Stimulated activated CD4-positive, alpha-beta T cell treated with anti-CD3 and anti-CD28 coated beads, Interleukin-1b, Interleukin-23, amount 100 ng/mL, for 48 hours (primary cell): ENCODE measurements at places on chromosomes 12 and 14.

DNA sequence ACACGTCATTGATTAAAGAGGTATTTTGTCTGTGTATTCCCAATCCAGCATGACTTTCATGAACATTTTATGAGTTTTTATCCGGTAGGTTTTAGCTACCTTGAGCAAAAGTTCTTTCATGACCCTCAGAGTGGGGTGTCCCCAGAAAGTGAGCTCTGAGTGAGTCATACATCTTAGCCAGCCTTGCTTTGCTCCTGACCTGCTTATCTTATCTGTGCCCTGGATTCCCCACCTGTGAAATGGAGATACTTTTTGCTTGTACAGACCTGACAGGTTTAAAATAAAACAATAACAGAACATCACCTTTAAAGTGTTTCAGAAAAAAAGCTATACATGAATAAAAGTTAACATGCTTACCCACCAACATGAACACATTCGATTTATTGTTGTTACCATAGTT, 202.8 kb upstream of the SOX5 start:
- no peak for DNase-seq

GRCh38 chr12:75747572-75748021, 236.2 kb upstream of the KRR1 start:
- DNase-seq: no peak

DNA sequence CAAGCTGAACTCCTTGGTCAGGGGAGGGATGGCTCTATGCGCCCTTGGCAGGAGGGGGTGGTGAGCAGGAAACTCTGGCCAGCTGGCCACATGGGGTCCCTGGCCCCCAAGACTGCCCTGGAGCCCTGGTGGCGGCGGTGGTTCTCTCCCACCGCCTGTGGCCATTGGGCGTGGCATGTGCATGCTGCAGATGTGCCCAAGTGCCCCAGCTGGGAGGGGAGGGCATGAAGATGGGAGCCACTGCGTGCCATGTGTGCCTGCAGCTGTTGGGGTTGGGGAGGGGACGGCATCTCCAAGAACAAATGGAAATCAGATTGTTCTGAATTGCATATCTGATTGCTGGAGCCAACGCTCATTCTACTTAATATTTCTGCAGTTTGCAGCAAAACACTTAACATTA, 115.7 kb upstream of the IGF1 start:
- DNase-seq: no peak

DNA sequence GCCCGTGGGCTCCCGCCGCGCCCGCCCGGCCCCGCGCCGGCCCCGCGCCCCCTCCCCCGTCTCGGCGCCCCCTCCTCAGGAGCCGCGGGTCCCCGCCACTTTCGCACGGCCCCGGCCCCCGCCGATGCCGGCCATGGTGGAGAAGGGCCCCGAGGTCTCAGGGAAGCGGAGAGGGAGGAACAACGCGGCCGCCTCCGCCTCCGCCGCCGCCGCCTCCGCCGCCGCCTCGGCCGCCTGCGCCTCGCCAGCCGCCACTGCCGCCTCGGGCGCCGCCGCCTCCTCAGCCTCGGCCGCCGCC, 263 bp downstream of the RCOR1 start:
- DNase-seq: peak; percentile 5
